ENCODE measurements at places on chromosomes 11 and 22.

GRCh38 chr11:115462004-115462541 is 42.1 kb downstream of the CADM1 start:
- no peak for DNase-seq

- no peak for DNase-seq
These were observed 133.6 kb downstream of the DSCAML1 start for GRCh38 chr11:117663414-117663813.

- no peak for DNase-seq
These were observed 13.8 kb upstream of the CCDC81 start for GRCh38 chr11:86360775-86361395.

GRCh38 chr11:75245356-75246005 is 4.9 kb downstream of the TPBGL start:
- no peak for DNase-seq

- no peak for DNase-seq
These were observed at the start of gene C22orf15 for GRCh38 chr22:23762842-23763578. Gene C22orf15, plus strand, starts transcription at chr22:23762990. Its CDS starts 317 bp downstream, at chr22:23763307.

GRCh38 chr22:37368058-37368457 is 59.2 kb downstream of the ELFN2 start:
- DNase-seq: no peak

DNA sequence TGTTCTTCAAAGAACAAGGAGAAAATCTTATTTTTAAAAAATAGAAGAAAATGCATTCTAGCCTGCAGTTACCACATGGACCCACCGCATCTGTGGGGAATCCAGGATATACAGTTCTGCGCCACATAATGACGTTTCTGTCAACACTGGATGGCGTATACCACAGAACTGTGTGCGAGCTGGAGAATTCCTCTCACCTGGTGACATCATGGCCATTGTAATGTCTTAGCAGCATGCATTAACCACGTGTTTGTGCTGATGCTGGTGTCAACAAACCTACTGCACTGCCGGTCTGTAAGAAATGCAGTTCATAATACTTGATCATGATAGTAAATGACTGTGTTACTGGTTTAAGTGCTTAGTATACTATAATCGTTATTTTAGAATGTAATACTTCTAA is 174.7 kb downstream of the TBC1D22A start:
- DNase-seq: no peak

GRCh38 chr11:6745465-6746015 is 26.2 kb downstream of the OR2AG2 start:
- DNase-seq: no peak
